ENCODE measurements at places on chromosomes 16 and 17.

- no peak for DNase-seq
Measured at GRCh38 chr16:11744075-11744470, 1.4 kb upstream of the TXNDC11 start.

DNA sequence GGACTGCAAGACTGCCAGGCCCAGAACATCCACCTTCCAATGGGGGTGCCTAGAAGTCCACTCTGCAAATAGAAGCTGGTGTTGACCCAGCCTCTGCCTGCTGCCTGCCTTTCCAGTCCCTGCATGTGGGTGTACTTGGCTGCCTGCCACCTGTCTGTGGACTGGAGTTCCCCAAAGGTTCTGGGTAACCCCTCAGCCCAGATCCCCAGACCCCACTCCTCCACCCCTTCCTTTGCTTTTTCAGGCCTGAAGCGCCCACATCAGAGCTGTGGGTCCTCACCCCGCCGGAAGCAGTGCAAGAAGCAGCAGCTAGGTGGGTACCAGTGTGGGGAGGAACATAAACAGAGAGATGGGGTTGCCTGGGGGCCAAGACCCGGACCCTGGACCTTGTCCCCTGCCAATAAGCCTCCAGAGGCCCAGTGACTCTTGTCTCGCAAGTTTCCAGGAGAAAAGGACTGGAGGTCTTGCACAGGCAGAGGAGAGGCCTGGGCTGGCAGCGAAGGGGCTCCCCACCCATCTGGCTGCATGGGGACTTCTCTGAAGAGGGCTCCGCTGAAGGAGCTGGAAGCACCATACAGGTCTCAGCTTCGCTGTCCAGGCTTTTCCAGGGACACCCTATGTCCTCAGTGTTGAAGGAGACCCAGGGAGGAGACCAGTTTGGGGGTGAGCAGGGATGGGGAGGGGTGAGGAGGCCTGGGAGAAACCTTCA lies 34.3 kb downstream of the NLRC5 start:
- DNase-seq: peak; percentile 63

- no peak for DNase-seq
Measured at GRCh38 chr16:78499399-78499798, 399.9 kb downstream of the WWOX start.

GRCh38 chr17:39581759-39582085 lies 26.0 kb downstream of the NEUROD2 start:
- DNase-seq: no peak

- no peak for DNase-seq
Measured at GRCh38 chr16:48810436-48810802, 200.4 kb upstream of the N4BP1 start.

GRCh38 chr17:556431-556995 lies 158.1 kb downstream of the VPS53 start:
- DNase-seq: no peak

DNA sequence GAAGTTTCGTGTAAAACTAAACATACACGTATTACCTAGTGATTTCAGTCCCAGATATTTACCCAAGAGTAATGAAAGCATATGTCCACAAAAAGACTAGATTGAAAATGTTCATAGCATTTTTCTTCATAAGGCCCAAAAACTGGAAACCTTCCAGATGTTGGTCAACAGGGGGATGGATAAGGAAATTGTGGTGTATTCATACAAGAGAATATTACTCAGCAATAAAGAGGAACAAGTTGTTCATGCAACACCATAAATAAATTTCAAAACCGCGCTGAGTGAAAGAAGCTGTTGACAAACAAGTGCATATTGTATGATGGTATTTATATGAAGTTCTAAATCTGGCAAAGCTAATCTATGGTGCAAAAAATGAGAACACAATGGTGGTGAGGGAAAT lies 54.1 kb upstream of the NFAT5 start:
- DNase-seq: no peak

DNA sequence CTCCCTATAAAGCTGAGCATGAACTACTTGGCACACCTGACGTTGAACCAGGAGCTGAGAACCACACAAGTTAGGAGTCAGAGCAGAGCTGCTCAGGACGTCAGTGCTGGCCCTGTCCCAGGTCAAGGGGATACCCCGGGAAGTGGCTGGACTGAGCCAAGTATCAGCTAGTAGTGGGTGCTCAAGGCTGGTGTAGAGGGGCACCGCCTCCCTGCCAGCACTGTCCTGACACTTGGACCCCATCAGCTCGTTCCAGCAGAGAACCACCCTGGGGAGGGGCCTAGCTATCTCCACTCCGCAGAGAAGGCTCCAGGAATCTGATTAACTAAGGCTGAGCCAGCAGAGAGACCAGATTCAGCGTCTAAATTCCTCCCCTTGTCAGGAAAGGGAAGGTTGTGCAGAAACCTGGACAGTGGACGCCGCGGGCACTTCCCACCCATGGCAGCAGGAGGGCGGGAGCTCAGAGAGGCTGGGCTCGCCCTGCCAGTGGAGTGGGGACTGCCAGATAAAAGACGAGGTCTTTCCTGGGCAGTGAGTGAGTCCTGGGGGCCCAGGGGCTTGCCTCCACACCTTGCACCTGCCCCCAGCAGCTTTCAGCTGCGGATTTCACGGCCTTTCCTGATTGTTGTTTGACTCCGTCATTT lies 21.0 kb downstream of the C16orf90 start:
- no peak for DNase-seq

DNA sequence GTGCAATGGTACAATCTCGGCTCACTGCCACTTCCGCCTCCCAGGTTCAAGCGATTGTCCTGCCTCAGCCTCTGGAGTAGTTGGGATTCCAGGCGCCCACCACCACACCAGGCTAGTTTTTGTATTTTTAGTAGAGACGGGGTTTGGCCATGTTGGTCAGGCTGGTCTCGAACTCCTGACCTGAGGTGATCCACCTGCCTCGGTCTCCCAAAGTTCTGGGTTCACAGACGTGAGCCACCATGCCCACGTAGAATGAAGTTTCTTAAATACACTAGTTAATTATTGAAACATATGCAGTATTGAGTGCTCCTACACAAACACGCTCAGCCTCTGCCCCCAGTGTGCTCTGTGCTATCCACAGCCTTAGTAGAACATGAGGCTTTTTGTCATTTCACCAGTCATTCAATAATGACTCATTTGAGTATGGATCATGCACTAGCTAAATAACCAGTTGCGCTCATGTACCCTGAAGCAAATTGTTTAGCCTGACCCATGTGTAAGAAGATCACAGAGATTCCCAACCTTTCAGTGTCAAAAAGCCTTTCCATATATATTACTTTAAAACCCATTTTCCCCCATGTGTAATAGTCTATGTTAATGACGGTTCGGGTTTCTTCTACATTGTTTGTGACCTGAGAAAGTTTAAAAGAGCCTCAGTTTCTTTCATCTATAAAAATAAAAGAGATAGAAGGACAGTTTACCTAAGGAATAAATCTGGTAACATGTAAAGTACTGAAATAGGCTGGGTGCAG lies 49.7 kb downstream of the TUBD1 start:
- peak; percentile 41 for DNase-seq

GRCh38 chr17:31743797-31744196 lies 115.2 kb downstream of the COPRS start:
- DNase-seq: no peak

DNA sequence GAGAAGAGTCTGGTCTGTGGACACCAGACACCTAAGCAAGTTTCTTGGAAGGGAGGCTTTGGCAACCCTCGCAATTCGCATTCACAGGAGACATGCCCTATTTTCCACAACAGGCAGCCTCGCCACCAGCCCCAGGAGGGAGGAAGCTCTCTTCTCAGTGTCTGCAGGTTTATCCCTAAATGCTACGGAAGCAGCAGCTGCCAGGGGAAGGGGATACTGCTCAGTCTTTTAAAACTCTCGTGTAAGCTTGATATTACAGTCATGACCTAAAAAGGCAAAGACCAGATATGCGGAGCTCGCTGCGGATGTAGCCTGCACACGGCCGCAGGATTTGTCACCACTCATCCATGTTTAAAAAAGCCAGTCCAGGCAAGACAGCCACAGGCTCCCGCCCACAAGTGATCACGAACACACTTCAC lies 159.2 kb upstream of the RPH3AL start:
- DNase-seq: no peak

All from stimulated activated CD8-positive, alpha-beta memory T cell treated with anti-CD3 and anti-CD28 coated beads, Interleukin-12 subunit alpha, Interleukin-12 subunit beta, amount 100 ng/mL, for 4 hours (primary cell).